ENCODE measurements at places on chromosomes 6 and 20.

DNA sequence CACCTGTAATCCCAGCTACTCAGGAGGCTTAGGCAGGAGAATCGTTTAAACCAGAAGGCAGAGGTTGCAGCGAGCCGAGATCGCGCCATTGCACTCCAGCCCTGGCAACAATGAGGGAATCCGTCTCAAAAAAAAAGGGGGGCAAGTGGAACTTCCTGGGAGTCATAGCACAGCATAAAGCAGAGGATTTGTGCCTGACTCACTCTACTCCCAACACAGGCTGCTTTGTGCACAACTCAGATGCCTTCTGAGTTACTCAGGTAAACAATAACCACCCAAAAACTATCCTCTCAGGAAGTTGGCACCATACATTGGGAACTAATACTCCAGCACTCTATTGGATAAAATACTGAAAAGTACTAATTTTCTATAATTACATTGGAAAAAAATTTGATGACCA lies 2.5 kb upstream of the TMEM244 start:
- no peak for DNase-seq

DNA sequence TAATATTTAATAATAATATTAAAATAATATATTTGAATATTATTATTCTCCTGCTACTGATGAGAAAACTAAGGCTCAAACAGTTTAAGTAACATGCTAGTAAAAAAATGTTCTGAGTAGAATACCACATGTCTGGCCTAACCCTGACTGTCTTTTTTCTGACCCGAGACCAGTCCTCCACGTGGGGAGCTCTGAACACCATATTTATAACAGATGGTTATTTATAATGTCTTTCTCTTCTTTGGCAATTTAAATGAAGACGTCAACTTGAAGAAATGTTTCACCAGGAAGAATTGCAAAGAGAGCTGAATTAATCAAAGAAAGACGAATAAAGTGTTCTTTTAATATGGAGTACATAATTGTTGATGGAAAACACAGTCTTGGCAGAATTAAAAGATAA lies 82.0 kb downstream of the SLC22A3 start:
- DNase-seq, result no peak

DNA sequence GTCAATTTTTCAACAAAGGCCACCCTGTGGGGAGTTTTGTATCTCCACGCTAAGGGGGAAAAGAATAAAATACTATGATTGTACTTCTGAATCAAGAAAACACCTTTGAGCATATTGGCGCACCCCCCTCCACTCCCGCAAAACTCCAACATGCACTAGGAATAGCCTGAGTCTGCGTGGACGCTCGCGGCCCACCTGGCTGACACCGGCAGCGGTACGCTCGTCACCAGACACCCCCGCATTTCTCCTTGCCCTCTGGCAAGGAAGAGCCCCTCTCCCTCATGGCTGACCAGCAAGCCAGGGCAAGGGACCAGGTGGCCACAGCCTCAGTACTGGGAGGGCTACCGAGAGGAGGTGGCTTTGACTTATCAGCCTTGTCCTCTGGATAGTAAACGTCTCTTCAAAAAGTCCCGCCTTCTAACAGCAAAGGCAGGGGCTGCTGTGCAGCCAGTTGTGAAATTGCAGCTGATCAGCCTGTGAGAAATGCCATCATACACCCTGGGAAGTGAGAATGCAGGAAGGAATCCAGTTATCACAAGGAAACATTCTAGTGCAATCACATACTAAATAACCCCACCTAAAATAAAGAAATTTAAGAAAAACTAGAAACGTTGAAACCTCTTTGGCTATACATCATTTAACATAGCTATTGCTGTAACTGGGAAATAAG lies 84.2 kb downstream of the HUS1B start:
- DNase-seq, result no peak

DNA sequence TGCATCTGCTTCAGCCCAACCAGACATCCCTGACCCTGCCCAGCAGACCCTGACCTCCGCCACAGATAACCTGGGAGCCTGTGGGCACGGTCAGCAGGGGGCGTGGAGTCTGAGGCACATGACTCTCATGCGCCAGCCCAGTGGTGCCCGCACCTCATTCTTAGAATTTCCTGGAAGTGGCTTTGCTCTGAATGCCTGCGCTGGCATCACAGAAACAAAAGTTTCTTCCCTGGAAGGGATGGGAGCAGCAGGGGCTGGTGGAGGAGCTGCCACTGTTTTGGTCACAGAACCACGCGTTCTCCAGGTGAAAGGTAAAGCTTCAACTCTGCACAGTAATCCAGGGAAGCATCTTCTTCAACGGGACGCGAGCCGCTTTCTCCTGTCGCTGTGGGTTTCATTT lies 67.9 kb upstream of the DUSP22 start:
- no peak for DNase-seq

DNA sequence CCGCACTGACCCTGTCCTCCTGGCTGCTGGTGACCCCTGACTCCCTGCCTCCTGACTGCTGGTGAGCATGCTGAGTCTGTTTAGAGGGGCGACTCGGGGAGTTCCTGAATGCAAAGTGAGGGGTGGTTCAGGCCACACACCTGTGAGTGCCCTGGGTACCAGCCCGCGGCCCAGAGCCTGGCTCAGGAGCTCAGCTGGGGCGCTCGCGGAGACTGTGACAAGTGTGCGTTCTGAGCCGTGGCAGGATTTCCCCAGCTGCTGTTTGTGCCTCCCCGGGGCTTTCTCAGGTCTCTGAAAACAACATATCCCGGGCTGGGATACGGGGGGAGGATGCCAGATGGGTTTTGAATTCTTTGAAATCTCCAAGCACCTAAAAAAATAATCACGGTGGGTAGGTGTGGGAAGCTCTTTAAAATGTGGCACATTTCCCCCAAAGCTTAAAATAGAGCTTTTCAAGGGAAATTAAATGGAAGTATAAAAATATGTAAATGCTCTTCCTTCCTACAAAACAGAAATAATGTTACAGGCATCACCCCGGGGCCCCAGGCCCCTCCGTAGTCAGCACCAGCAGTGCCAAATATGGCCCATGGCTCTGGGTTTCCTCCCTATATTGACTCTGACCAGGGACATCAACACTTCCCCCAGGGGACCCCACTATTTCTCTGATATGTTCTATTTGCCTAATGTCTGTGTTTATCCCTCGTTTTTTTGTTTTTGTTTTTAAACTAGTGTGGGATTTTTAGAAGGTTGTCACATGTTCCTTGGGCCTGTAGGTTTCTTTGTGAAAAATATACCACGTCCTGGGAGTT lies 49.9 kb upstream of the TAGAP start:
- DNase-seq, result no peak

GRCh38 chr20:57476084-57476526 lies 48.8 kb downstream of the CTCFL start:
- DNase-seq, result no peak

- no peak for DNase-seq
Measured at GRCh38 chr6:116370760-116371119, at the start of gene DSE. DSE (plus strand) TSS chr6:116370947; CDS start chr6:116399251, 28,304 bp downstream.

- DNase-seq, result no peak
Measured at GRCh38 chr6:142881761-142882160, 63.2 kb downstream of the HIVEP2 start.

GRCh38 chr20:32404017-32404416 lies 45.9 kb downstream of the ASXL1 start:
- DNase-seq, result no peak

GRCh38 chr6:53258076-53258773 lies 90.5 kb downstream of the ELOVL5 start:
- DNase-seq, result no peak

- no peak for DNase-seq
Measured at GRCh38 chr6:39507331-39507998, 185.0 kb upstream of the KCNK16 start.

DNA sequence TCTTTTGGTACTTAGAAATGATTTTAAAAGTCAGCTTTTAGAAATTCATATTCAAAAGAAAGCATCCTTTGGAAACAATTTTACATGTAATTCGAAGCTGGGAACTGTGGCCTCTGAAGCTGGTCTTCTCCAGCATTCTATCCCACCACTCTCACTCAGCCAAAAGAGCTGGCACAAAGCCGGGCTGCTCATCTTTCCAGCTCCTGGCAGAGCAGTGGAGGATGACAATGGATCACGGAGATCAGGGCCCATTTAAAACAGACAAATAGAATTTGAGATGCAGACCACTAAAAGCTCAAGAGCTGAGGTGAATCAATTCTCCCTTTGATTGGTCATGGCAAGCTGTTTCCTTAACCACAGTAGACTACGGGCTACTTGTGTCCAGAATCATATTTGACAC lies 60.6 kb downstream of the OTOR start:
- DNase-seq, result no peak

DNA sequence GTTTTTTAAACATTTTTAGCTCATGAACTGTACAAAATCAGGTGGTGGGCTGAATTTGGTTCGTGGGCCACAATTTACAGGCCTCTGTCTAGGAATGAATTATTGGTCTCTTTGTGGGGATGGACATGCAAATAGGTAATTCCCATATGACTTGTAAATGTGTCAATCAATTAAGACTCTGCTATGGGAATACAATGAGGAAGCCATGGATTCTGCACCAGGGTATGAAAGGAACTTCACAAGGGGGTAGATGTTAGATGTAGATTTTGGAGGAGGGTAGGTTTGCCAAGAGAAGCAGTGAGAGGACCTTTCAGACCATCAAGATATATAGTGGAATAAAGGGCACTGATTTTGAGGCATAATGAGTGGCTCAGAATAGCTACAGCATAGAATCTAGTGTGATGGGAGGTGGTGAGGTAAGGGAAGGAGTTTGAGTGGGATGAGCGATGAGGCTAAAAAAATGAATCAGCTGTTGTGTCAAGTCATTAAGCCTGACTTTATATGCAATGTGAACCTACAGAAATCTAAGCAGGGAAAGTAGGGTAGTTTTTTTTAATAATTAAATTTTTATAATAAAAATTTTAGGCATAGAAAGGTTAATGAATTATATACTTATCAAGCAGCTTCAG lies 32.6 kb upstream of the RNF182 start:
- DNase-seq, result no peak

DNA sequence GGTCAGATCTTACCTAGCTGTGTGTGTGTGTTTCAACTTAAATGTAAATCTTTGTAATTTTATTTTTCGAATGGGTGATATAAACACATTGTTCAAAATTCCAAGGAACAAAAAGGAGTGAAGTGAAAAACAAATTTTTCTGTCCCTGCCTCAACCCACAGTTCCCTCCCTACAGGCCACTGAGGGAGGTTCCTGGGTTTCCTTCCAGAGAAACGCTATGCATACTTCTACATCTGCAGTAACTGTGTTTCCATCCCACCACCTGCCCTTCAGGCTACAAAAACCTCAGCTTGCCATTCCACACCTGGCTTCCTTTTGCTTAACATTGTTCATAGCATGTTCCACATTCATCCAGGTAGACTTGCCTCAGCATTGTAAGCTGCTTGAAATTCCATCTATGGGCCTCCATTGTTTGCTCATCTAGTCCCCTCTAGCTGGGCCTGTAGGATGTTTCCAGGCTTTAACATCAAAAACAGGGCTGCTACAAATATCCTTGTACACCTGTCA lies 12.0 kb downstream of the ANGPT4 start:
- DNase-seq, result no peak

- no peak for DNase-seq
Measured at GRCh38 chr6:152391179-152391880, 245.8 kb downstream of the SYNE1 start.

DNA sequence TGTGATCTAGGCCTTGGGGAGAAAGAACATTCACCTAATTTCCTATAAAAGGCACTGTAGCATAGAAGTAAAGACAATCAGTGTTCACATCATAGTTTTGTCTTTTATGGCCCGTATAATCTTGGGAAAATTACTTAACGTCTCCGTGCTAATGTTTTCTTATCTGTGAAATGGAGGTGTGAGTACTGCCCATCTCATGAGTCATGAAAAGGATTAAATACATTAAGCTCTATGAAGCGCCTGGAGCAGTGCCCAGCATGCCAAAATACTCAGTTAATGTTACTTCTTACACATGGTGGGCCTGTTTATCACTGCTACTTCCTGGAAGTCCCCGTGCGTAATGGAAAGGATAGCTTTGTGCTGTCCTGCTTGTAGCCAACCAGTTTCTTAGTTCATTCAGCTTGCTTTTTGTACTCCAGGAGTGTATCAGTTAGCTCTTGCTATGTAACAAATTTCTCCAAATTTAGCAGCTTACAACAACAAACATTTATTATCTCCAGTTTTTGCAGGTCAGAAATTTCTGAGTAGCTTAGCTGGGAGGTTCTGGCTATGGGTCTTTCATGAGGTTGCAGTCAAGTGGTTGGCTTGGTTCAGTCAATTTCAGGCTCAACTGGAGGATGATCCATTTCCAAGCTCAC lies 103.6 kb upstream of the BMP2 start:
- no peak for DNase-seq

Measured in Panc1 (cell line).